ENCODE measurements at places on chromosomes 16 and 17.
A peak's percentile ranks its signal among the peaks of the same experiment; 100 is the strongest.

GRCh38 chr16:21614896-21615295 lies 15.5 kb downstream of the METTL9 start:
- no peak for DNase-seq

DNA sequence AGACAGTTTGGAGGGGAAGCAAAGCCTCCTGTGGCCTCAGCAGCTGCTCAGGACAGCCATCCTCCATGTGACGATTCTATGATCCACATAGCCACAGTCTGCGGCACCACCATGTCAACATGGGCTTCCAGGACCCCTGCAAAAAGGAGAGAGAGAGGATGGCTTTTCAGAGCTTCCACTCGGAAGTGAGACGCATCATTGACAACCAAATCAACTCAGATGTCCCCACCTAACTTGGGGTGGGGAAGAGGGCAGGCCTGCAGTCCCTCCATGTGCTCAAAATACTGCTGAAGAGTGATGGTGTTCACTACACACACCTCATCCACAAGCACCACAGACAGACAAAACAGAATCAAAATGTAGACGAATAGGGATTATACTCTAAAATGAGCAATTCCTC lies 5.9 kb upstream of the METTL16 start:
- DNase-seq = no peak

- no peak for DNase-seq
These were observed 27.1 kb downstream of the TAC4 start for GRCh38 chr17:49820773-49821172.

DNA sequence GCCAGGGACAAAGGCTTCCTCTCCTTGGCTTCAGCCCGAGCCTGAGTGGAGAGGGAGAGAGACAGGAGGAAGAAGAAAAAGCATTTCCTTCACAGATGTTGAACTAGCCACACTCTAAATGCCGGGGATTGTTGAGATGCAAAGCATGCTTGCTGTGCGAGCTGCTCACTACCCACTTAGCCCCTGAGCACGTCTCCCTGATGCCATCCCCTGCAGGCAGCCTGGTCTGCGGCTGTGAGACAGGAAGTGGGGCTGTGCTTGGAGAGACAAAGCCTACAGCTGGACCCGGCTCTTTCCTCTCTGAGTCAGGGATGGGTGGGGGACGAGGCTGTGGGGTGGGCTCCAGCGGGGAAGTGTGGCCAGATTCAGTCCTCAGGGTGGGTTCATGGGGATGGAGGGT lies 13.7 kb downstream of the WNT9B start:
- no peak for DNase-seq

GRCh38 chr16:77888871-77889270 lies 100.5 kb downstream of the VAT1L start:
- no peak for DNase-seq

DNA sequence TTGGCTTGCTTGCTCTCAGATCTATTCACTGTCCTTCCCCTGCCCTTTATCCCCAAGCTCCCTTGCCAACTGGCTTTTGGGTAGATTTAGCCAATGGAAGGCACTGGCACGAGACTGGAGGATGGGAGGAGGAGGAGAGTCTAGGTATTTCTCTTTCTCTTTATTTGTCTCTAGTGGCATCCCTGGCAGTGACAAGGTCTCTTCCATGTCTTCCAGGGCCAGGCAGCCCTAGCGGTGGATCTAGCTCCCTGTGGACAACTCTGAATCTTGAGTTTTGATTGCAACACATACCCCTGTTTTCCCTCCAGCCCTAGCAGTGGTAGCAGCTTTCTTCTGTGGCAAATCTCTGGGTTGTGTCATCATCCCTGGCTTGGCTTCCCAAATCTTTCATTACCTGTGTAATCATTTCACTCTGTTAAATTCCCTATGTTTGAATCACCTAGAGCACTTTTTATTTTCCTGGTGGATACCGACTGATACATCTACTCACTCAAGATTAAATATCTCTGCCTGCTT lies 171.1 kb upstream of the IRX6 start:
- no peak for DNase-seq

- no peak for DNase-seq
These were observed 21.6 kb upstream of the ENDOV start for GRCh38 chr17:80393241-80393890.

- DNase-seq = no peak
These were observed 486 bp downstream of the SYT17 start for GRCh38 chr16:19168371-19169081.

- peak; percentile 75 for DNase-seq
These were observed 87.8 kb downstream of the SMG6 start for GRCh38 chr17:2215616-2216364.

DNA sequence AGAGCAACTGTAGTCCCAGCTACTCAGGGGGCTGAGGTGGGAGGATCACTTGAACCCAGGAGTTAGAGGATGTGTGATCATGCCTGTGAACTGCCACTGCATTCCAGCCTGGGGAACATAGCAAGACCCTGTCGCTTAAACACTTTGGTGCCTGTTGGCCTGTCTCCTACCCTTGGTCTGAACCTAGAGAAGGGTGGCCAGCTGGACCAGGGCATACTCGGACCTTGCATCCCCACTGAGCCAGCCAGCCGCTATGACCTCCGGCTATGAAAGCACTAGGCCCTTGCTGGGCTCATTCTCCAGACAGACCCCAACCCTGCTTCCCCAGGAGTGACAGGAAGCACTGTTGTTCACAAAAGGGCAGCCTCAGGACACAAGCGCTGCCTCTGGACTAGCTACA lies 4.6 kb downstream of the IFT20 start:
- no peak for DNase-seq

DNA sequence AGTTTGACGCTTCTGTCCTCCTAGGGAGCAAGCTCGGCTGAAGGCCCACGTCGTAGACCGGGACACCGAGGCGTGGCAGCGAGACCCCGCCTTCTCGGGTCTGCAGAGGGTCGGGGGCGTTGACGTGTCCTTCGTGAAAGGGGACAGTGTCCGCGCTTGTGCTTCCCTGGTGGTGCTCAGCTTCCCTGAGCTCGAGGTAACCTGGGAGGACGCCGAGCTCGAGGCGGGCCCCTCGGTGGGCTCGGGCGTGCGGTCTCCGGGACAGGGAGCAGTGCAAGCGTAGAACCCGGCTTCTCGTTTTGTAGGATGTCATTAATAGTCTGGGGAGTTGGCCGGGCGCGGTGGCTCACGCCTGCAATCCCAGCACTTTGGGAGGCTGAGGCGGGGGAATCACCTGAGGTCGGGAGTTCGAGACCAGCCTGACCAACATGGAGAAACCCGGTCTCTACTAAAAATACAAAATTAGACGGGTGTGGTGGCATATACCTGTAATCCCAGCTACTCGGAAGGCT lies 715 bp downstream of the ENDOV start:
- DNase-seq = no peak

DNA sequence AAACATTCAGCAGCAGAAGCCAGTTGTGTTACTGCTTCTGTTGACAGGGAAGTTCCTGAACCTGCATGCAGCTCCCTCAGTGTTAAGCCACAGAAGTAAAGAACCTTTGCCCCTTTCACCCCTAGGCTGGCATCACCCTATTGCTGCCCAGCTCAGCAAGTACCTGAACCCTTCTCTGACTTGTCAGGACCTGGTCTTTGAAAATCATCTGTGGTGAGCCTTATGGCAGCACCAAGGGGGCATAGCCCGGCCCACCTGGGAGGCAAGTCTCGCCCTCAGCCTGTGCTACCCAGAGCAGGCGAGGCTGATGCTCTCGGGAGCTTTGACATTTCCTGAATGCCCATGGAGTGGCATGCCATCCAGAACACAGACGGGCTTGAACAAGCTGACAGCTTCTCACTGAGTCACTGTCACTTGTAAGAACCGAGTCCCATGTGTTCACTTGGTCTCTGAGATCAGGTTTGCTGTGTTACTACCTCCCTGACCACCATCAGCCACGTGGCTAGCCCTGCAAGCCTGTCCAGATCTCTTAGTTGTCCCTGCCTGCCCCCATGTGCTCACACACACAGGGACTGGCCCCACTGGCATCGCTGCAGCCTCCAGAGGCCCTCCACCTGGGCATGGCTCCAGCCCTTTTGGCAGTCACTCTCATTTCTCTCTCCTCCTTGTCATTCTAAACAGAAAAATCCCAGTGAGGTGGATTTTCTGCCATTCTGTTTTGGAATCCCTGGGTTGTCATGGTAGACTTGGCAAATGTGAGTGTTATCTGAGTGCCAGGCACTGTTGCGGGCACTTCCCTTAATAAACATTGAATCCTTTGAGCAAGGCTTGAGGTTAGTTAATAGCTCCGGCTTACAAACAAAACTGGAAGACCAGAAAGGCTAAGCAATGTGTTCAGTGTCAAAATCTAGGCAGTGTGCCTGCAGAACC lies 2.9 kb upstream of the CARMIL2 start:
- no peak for DNase-seq

GRCh38 chr16:81551821-81552304 lies 107.3 kb downstream of the CMIP start:
- no peak for DNase-seq

GRCh38 chr16:22008215-22009059 lies 526 bp downstream of the MOSMO start:
- DNase-seq = no peak

DNA sequence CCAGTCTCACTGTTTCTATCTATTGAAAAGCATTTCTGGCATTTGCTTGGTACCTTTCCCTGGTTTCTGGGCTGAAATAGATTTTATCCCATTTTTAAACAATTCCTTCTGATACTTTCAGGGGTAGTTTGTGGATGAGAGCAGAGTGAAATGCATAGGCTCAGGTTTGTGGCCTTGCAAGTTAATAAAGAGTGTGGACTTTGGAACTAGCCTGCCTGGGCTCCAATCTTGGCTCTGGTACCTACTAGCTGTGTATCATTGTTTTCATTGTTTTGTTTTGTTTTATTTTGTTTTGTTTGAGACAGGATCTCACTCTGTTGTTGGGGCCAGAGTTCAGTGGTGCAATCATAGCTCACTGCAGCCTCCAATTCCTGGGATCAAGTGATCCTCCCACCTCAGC lies 175.5 kb downstream of the PRKCB start:
- no peak for DNase-seq

DNA sequence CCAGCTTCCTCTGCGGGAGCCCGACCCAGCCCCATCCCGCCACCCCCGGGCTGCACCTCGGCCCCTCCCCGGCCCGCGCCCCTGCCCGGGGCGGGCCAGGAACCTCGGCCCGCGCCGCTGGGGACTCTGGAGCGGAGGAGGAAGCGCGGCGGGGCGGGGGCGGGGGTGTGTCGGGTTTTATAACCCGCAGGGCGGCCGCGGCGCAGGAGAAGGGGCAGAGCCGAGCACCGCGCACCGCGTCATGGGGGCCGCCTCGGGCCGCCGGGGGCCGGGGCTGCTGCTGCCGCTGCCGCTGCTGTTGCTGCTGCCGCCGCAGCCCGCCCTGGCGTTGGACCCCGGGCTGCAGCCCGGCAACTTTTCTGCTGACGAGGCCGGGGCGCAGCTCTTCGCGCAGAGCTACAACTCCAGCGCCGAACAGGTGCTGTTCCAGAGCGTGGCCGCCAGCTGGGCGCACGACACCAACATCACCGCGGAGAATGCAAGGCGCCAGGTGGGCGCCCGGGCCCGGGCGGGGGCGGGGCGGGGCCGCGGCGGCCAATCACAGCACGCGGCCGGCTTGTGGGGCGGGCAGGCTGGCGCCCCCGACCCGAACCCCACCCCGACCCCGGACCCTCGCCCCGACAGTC lies at the start of gene ACE:
TSS of gene ACE (plus strand) at position 208 of the 626 bp plus-strand sequence. CDS start at position 242, 34 bp downstream.
- DNase-seq = no peak

GRCh38 chr17:699345-699744 lies 15.3 kb downstream of the VPS53 start:
- DNase-seq = no peak
